Kidney (tissue), 22 donors: ENCODE measurements at places on chromosomes 7 and 10. TPM values are rescaled to one million over a fixed set of nuclear protein-coding genes. Genes with fewer than 3 reads are reported as not detected.

DNA sequence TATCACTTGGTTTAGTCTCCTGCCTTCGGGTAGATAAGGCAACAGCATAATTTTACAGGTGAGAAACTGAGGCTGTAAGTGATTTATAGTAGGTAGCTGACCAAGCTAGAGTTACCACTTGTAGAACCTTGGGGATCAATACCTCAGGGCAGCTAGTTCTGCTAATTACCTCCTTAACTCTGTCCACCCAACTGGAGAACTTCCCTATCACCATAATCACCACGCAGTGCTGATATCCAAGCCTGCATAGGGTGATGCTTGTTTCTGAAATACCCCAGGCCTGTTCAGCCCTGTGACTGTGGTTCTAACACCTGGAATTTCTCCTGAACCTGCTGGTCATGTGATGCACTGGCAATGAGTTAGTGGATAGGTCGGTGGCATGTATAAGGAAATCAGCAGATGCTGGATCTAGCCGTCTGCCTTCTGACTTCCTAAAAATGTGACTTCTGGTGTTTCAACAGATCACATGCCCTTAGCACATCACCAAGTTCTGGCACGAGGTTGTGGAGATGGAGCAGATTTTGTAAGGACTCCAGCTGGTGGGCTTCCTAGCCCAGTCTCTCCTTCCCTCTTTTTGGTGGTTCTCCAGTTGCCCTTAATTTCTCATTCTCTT is 15.3 kb downstream of the PLAU start:
- no peak for DNase-seq

CHRM2 gene
- not detected for polyA plus RNA-seq

ST8SIA6 gene
- 0.22 TPM for polyA plus RNA-seq

CPA1 gene
- 1.1 TPM for polyA plus RNA-seq

- DNase-seq: no peak
Observed at GRCh38 chr10:130105724-130106123, 4.9 kb downstream of the C10orf143 start.

OR2A1 gene
- not detected for polyA plus RNA-seq

PCLO gene
- 4.0 TPM for polyA plus RNA-seq

MYOF gene
- polyA plus RNA-seq: 11.5 TPM

DNA sequence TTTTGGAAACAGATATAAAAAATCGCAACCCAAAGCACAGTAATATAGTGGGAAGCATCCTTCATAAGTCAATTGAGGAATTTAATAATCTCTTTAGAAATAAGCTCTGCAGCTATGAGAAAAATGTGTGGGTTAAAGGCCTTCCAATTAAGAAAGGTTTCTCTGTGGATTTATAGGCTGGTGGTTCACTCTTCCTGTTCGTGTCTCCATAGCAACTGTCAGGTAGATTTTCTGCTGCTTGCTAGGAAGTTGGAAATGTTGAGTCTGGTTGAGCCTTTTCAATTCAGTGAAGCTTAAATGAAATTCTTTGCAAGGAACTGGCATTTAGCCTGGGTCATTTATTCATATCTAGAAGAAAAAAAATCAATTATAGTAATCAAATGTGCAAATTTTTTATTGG is 652.8 kb upstream of the CELF2 start:
- DNase-seq: no peak
